Activated CD4-positive, alpha-beta T cell treated with anti-CD3 and anti-CD28 coated beads, Interleukin-2, amount 50 U/mL, for 4 hours (primary cell): ENCODE measurements at places on chromosomes 5 and 9.
A peak's percentile ranks its signal among the peaks of the same experiment; 100 is the strongest.

- DNase-seq: no peak
Observed at GRCh38 chr5:60701321-60701968, 1.5 kb upstream of the DEPDC1B start.

- DNase-seq: no peak
Observed at GRCh38 chr5:50965654-50966375, 299.4 kb downstream of the PARP8 start.

- DNase-seq: no peak
Observed at GRCh38 chr5:67992923-67993322, 222.6 kb upstream of the PIK3R1 start.

GRCh38 chr5:17314907-17315471, 97.6 kb downstream of the BASP1 start:
- DNase-seq: no peak

- no peak for DNase-seq
Observed at GRCh38 chr9:136690104-136690805, 3.0 kb upstream of the AGPAT2 start.

DNA sequence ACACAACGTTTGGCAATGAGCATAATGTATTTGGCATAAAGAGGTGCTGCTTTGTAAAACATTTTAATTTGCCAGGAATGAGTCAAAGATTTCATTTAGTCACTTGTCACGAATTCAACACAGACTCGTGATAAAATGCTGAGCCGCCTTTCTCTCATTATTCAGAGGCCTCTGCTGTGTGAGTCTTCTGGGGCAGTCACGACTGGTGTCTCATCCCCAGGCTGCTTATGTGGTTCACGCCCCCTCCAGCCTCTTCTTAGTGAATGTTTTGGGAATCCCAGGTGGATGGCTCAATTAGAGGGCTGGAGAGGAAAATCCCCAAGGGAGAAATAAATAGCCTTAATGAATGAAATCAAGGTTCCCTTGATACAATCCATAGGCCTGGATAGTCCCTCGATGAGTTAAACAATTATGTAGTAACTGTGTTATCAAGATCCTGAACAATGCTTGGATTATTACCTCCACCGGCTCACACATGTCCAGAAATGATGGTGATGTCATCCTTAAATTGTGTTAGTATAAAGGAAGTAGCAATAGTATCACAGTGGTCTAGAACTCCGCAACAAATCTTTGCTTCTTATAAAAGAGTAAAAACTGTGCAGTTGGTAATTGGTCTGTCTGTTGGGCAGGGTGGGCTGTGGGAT, 192.1 kb upstream of the ADAMTS16 start:
- DNase-seq: no peak

- DNase-seq: no peak
Observed at GRCh38 chr9:94697972-94698581, 28.4 kb upstream of the AOPEP start.

- DNase-seq: no peak
Observed at GRCh38 chr5:102596951-102597350, 98.2 kb upstream of the SLCO6A1 start.

DNA sequence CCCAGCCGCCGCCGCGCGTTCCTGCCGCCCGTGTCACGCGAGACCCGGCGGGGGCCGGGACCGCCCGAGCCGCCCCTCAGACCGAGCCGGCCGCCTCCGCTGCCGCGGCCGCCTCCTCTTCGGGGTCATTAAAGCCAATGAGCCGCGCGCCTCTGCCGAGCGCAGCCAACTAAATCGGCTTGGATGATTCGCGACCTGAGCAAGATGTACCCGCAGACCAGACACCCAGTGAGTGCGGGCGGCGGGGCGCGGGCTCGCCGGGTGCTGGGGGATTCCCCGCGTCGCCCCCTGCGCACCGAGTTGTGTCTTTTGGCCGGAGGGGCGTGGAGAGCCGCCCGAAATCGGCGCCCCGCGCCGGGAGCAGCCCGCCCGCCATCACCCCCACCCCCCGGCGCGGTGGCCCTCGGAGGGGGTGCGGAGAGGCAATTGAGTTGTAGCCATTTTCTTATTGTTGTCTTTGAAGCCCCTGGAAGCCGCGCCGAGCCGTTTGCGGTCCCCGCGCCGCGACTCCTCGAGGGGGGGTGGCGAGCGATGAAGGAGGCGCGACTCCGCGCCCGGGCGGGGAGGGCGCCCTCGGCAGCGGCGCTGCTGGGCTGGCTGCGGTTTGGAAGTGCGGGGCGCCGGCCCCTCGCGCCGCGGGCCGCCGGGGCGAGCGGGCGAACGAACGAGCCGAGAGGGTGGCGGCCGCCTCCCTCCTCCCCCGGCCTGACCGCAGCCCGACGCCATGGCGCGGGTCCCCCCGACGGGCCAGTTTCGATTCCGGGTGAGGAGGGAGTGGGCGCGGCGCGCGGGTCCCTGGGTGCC, 1.0 kb downstream of the TLE4 start:
- DNase-seq: peak; percentile 46
